ENCODE measurements at places on chromosomes 2 and 18.

DNA sequence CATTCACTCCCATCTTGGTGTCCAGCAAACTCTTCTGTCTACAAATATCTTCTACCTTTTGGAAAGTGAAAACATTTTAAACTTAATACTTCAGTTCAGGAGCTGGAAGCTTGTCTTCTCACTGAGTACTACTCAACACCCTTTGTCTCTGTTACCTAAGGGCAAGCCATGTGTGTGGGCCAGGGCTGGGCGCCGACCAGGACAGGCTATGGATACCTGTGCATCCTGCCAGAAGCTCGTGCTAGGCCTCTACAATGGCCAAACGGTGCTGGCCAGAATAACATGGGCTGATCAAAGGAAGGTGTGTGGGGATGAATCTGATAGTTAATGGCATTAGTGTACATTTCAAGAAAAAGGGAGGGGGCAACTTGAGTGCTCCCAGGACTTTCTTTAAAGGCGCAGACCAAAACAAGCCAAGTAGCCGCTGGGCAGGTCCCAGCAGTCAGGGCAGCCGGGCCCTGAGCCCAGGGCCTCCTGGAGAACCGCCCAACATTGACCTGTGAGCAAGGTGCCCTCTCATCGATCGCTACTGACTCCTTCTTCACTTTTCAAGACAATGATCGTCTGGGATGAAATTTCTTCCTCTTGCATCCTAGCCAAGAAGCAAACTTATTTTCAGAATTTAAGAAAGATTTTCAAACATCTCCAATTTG lies 29.0 kb upstream of the ID2 start:
- DNase-seq, result no peak

- DNase-seq, result no peak
Observed at GRCh38 chr2:116109471-116109870, 1667.0 kb downstream of the DPP10 start.

DNA sequence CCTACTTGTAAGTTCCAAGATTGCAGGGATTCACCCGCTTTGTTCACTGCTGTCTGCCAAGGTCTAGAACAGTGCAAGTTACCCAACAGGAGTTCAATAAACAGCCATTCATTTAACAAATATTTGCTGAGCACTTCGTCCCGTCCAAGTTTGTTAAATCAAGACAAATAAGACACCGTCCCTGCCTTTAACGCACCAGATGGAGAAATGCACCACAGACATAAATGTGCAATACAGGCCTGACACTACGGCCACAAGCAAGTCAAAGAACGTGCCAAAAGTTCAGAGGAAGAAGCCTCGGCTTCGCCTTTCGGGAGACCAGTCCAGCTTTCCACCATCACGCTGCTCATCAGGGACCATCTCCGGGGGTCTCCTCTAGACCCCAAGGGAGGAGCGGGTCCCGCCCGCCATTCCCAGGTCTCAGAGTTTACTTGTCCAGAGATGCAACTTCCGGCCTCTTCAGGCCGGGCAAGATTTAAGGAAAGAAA lies 429 bp downstream of the C2orf76 start:
- peak; percentile 15 for DNase-seq

DNA sequence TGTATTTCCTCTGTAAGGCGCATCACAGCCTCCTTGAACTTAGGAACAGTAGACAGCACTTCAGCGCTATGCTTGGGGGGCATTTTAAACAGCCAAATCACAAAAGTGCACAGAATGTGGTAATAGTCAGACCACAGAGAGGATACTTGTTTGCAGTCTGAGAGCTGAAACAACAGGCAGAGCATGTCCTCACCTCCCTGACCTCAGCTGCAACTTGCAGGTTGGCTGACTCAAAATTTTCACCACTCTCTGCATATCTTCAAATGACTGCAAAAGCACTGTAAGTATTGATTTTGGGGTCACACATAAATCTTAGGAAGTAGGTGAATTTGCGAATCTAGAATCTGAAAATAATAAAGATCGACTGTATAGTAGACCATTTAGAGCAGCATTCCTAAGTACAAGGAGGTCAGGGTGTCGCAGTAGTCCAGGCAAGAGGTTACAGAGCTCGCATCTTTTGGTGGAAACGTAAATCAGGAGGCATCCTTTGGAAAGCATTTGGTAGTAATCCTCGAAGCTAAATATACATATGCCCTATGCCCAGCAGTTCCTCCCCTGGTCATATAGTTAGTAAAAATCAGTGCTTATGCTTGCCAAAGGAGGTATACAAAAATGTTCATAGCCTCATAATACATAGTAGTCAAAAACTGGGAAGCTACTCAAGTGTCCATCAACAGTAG lies 108.2 kb upstream of the MYCN start:
- DNase-seq, result no peak

- DNase-seq, result no peak
Observed at GRCh38 chr18:10142496-10143160, 228.8 kb downstream of the VAPA start.

DNA sequence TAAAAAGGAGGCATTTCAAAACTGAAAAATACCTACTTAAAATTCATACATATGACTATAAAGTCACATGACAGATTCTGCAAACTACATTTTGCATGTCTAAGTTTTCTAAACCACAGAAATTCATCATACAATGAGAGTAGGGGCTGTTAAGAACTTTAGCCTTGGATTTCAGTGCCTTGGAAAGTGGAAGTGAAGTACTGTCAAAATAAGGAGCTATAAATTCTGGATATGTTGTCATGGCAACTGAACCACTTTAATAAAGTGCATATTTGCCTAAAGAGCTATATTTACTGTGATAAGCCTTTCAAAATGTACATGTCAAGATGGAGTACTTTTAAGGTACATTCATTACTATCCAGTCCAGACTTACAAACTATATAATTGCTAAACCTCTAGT lies 227.1 kb downstream of the RAB3GAP1 start:
- no peak for DNase-seq

GRCh38 chr2:110991911-110992310 lies 128.8 kb upstream of the BCL2L11 start:
- DNase-seq, result no peak

- no peak for DNase-seq
Observed at GRCh38 chr2:170155022-170155722, 22.8 kb upstream of the MYO3B start.

GRCh38 chr18:35089382-35089781 lies 48.2 kb downstream of the MAPRE2 start:
- no peak for DNase-seq

DNA sequence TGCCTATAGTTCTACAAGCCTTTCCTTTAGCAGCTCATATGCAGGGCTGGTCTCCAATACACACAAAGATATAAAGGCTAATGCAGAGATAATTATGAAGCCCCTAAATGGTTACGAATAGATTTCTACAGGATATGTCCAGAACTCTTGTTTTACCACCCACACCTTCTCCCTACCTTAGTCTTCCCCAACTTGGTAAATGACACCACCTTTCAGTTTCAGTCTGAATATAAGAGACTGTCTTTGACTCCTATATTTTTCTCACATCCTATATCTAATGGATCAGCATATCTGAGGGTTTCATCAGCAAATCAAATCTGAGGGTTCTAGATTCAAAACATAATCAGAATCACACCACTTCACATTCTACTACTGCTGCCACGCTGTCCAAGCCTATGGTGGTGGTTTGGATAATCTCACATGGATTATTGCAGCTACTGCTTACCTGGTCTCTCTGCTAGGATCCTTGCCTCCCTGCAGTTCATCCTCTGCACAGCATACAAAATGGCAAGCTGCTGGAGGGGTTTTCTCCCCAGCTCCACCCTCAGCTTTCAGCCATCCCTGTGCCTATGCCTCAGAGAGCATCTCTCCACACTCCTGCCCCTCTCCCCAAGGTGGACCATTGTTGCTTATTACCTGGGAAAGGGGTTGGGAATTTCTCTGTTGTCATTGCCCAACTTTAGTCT lies 178.0 kb upstream of the SPOPL start:
- no peak for DNase-seq

DNA sequence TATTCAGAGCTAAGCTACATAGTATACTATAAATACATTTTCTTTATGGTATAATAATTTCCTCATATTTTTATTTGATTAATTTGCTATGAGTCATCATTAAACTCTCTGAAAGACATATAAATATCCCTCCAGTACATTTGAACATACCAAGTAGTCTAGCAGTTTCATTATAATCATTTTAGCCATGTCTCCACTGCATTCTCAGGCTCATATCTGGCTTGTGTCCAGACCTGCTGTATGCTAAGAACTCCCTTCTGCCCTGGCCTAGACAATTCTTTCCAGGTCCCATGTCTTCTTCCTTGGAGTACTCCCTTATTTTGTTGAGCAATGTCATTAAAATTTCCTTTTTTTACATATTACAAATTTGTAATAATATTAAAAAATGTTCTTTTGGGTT lies 16.6 kb upstream of the DYNC1I2 start:
- DNase-seq, result no peak

DNA sequence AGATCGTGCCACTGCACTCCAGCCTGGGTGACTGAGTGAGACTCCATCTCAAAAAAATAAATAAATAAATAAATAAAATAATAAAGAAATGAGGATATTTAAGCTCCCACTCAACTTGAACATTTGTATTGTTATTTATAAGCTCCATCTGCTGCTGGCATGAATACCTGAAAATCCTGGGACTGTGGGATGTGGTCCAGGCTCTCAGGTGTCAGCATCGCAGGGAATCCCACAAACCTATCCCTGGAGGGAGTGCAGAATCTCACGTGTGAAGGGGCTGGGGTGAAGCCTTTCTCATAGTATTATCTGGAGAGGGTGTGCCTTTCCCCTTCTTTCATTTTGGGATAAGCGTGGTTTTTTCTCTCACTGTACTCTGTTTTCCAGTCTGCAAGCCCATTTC lies 47.4 kb upstream of the POLE4 start:
- no peak for DNase-seq

DNA sequence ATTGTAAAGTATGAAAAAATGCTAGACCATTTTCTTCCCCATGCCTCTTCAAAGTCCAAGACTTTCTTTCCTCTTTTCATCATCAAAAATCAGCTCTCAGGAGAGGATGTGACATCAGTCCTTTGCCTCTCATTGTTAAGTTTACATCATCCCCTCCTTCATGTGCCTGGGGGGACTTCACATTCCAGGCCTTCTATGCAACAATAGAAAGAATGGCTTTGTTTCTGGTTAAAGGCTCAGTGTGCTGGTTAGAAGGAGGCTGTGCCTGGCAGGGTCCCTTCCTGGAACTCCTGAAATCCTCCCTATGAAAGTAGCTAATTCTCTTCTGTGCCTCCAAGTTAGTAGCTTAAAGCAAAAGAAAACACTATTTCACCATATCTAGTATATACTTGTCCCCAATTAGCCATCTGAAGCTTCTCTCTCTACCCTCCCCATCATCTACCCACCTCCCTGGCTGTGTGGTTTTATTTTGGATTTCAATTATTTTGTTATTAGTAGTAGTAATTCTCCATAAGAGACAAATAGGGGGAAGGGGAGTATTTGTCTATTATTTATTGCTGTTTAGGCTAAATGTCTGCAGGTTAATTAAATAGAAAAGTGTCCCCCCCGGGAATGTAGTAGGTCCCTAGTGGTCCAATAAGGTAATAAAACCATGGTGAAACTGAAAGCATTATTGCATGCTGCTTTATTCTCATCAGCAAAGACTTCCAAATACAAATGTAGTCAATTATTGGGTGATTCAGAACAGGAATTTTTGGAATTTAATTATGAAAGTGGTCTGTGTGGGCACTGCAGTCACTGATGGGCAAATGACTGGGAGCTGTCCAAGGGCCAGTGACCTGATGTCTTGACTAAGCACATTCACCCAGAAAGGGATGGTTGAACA lies 69.0 kb downstream of the CPO start:
- DNase-seq, result no peak

DNA sequence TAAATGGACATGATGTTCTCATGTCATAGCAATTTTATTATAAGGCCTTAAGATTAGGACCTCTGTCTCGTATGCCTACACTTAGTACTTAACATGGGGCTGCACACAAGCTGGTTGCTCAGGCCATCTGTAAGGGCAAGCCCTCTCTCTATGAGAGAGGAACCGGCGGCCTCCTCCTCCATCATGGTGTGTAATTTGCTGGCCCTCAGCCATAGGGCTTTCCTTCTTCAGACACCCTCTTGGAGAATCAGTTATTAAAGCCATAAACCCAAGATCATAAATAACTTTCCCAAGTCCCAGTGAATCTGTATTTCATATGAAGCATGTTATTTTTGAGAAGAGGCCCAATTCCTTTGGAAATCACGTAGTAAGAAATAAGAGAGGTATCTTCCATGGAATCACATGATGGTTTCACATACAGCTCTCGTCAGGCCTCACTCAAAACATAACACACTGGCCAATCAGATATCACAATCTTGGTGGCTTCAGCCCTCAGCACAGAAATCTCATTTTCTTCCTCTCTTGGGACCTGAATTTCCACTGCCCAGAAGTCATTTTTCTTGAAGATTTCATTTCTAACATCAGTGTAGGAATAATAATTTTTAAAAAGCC lies 92.6 kb downstream of the RDH14 start:
- no peak for DNase-seq

DNA sequence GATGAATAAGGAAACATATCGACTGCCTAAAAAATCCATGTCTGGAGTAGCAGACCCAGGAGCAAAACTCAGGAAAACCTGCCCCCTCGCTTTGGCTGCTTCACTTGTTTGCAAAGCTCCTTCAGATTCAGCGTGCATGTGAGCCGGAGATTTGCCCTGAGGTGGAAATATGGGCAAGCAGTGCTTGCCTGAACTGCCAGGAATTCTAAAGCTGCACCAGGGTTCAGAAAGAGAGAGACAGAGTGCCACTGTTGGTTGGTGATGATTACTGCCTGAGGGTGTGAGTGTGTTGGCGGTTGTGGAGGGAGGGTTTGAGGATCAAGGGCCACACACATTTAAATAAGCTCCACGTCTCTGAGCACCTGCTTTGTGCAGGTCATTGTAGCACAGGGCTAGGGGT lies 139.6 kb upstream of the RGPD4 start:
- no peak for DNase-seq

- no peak for DNase-seq
Observed at GRCh38 chr18:68447286-68447685, 267.6 kb downstream of the TMX3 start.

- no peak for DNase-seq
Observed at GRCh38 chr2:159942146-159942545, 120.3 kb downstream of the PLA2R1 start.

- no peak for DNase-seq
Observed at GRCh38 chr18:49020129-49020528, 69.4 kb upstream of the SMAD7 start.

DNA sequence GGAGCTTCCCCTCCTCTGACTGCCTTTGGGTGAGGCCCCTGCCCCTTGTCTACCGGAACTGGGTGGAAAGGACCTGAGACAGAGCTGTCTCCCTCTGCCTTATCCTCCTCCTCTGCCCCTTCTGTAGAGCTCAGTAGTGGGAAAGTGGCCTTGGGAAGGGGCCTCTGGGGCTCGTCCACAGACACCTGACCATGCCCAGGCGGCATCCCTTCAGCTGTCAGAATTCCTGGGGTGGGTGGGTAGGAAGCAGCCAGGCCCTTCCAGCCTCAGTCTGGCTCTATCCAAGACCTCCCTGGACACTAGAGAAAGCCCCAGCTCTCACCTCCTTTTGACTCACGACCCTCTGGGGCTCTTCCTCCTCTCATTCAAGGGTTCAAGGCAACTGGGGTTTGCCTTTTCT lies 35.6 kb downstream of the B3GNT2 start:
- DNase-seq, result no peak
